ENCODE measurements at places on chromosomes 16 and 17.
A peak's percentile ranks its signal among the peaks of the same experiment; 100 is the strongest.

DNA sequence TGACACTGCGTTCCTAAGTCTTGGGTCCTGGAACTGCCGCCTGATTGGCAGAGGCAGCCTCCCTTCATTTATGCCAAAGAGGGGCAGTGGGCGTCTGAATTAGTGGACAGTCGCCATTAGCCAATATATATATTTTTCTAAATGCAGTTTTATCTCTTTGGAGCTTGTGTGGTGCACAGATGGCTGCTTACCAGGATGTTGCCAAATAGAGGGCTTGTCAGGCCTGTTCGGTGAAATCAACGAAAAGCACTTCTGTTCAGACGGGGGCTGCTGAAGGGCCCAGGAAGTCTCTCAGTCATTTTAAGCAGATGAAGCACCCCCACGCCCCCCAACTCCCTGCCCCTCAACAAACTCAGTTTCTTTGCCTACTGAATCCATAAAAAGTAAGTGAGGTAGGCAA, 66.0 kb downstream of the RAP1GAP2 start:
- no peak for DNase-seq

- peak; percentile 37 for DNase-seq
These were observed 6.2 kb downstream of the PHOSPHO1 start for GRCh38 chr17:49224198-49224996.

DNA sequence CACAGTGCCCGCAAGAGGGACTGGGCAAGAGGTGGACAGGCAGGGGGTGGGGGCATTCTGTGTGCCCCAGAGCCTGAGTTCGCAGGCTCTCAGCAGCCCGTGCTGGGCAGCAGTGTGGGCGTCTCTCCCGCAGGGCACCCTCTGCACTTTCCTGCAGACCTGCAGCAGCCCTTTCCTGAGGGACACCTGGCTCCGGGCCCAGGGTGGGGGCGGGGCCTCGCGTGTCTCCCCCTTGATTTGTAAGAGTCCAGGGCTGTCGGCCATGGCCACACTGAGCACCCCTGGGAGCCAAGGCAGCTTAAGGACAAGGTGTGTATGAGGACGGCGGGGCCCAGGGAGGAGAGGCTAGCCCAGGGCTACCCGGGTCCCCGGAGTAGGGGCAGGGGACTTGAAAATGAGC, 33.4 kb upstream of the SLC38A10 start:
- DNase-seq: no peak

DNA sequence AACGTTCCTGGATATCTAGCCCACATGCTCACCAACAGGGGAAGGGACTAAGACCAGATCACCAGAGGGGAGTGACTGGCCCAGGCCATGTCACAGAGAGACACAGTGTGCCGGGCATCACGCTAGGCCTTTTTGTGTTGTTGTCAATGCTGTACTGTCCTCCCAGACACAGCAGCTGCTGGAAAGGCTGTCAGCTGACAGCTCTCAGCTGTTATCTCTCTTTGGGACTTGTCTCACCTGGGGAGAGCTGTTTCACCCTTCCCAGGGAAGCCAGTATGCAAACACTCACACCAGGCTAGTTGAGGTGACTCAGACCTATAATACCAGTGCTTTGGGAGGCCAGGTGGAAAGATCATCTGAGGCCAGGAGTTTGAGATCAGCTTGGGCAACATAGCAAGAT, 19.4 kb downstream of the UNC45B start:
- no peak for DNase-seq

- no peak for DNase-seq
These were observed 39.9 kb downstream of the RNF157 start for GRCh38 chr17:76200354-76200753.

- no peak for DNase-seq
These were observed 17.7 kb downstream of the ADCY9 start for GRCh38 chr16:4098501-4098900.

- DNase-seq: no peak
These were observed 39.2 kb upstream of the GSE1 start for GRCh38 chr16:85573696-85574641.

- no peak for DNase-seq
These were observed 5.1 kb downstream of the MTSS2 start for GRCh38 chr16:70680495-70681381.

- no peak for DNase-seq
These were observed 612.1 kb downstream of the MAF start for GRCh38 chr16:78988361-78988969.

GRCh38 chr16:2881783-2882649, 999 bp upstream of the FLYWCH2 start:
- peak; percentile 29 for DNase-seq

- no peak for DNase-seq
These were observed 7.4 kb downstream of the ACD start for GRCh38 chr16:67652578-67653127.

DNA sequence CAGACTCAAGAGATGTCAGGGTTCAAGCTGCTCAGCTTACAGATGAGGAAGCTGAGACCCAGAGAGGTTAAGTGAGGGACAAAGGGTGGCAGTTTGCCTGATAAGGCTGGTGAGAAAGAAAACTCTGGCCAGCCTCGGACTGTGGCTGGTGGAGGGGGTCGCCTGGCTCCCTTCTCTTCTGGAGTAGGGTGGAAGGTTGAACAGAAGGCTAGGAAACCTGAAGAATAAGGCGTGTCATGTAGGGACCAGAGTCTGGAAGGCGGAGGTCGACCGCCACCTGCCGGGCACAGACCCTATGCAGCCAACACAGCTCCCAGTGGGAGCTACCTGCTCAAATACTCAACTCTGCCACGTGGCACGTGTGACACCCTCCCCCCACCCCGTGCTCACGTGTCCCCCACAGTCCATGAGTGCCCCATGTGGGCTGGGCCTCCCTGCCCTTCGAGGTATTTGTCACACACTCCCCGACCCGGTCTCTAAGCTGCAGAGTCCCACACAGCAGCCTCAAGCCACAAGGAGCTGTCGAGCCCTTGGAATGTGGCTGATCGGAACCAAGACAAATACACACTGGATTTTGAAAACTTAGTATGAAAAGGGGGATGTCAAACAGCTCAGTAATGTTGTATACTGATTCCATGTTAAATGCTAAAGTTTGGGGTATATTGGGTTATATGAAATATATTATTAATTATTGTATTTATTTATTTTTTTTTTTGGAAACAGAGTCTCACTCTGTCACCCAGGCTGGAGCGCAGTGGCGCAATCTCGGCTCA, 11.8 kb downstream of the HID1 start:
- DNase-seq: peak; percentile 53

- DNase-seq: no peak
These were observed 6.0 kb upstream of the CCL1 start for GRCh38 chr17:34368946-34369500.

DNA sequence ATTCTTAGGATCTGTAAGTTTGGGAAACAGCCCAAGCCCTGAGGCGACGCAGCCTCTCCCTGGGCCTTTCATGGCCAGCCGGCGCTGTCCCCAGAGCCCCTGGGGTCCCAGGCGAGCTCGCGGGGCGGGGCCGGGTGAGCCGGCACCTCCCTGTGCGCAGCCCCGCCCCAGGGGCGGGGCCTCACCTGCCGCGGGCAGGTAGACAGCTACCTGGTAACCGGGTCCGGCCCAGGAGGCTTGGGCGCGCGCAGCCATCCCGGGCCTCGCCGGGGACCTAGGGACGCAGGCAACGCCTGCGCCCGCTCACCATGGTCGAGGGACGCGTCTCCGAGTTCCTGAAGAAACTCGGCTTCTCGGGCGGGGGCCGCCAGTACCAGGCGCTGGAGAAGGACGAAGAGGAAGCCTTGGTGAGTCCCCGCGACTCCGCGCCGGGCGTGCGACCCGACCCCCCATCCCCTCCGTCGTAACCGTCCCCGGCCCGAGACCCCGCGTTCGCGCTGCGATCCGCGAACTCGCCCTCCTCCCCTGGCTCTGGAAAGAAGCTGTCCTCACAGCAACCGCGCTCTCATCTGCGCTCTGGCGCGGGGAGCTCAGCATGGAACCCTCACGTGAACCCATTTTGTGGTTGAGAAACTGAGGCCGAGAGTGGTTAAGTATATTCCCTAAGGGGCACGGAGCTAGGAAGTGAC, at the start of gene ATP2C2:
TSS of gene ATP2C2 (plus strand) at position 231 of the 689 bp plus-strand sequence. CDS start at position 309, 78 bp downstream.
- DNase-seq: no peak

DNA sequence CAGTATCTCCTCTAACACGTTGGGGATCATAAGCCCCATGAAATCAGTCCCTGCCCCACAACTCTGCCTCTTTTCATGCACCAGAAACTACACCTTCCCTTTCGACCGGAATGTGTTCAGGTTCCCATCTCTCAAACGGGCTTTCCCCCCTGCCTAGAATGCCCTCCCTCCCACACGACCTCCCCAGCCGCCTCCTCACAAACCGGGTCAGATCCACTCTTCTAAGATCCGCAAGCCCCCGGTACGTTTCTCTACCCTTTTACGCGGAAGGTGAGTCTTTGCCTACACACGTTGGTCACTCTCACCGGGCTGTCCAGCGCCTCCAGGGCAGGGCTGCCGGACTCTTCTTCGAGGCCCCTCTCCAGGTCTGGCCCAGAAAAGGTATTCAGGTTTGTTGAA, 708 bp downstream of the DHX33 start:
- DNase-seq: peak; percentile 24

DNA sequence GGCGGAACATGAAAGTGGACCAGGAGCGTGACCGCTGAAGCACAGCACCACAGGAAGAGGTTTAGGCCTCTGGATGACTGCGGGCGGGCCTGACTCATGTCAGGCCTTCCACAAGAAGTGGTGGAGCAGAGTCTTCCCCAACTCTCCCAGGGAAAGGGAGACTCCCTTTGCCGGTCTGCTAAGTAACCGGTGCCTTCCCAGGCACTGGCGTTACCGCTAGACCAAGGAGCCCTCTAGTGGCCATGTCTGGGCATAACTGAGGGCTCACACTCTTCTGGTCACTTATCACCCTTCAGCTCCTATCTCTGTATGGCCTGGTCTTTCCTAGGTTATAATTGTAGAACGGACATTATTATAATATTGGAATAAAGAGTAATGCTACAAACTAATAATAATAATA, 1931.9 kb downstream of the TP53TG3F start:
- no peak for DNase-seq

- DNase-seq: no peak
These were observed 1.2 kb upstream of the KRT17 start for GRCh38 chr17:41625602-41626001.

GRCh38 chr17:42251115-42251514, 25.1 kb downstream of the STAT5B start:
- no peak for DNase-seq

- DNase-seq: no peak
These were observed 235.4 kb upstream of the DYNLRB2 start for GRCh38 chr16:80305410-80305809.

DNA sequence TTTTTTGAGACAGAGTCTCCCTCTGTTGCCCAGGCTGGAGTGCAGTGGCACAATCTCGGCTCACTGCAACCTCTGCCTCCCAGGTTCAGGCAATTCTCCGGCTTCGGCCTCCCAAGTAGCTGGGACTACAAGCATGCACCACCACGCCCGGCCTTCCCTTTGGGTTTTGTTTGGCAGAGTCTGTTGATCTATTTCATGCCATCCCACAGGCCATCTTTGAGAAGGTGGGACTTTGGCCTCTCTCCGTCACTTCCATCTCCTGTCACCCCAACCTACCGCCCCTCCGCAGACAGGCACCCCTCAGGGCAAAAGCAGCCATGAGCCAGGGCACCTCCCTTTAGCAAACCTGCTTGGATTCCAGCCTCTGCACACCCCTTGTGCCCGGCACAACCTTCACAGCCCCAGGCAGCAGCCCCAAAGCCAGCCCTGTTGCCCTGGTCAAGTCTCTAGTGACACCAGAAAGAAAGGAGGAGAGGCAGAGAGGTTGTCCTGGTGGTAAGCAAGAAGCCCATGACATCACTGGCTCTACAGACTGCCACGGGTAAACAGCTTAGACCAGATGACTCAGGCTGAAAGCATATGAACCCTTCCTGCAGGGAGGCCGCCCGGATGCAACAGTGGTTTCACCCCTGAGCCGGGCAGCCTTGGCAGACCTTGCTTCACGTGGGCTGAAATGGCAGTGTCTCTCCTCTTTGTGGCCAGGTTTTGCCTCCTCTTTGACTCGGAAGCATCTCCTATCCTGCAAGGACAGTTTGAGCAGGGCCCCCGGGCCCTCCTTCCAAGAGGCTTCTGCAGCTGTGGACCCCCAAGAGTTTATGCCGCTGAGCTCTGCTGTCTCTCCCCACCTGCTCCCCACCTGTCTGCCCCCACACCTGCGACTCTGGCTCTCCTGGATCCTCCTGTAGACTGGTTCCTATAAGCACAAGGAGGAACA, 8.1 kb upstream of the TIMP2 start:
- no peak for DNase-seq

- DNase-seq: no peak
These were observed 155.4 kb upstream of the FOXF1 start for GRCh38 chr16:86354641-86355513.

DNA sequence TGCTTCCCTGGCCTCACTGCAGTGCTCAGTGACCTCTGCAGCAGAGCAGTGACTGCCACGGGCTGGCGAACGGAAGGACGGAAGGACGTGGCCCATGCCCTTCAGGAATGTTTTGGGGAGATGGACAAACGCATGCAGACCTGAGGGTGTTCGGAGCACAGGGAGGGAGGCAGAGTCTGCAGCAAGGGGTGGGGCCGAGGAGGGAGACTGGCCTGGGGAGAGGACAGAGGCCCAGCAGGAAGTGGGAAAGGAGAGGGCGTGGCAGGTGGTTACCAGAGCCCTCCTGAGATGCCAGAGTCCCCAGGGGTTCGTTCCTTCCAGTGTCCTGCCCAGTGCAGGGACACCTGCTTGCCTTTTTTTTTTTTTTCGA, 21.9 kb downstream of the ADORA2B start:
- no peak for DNase-seq
